COR-L47 (cell line): ENCODE measurements at places on chromosomes 7 and 10.

DNA sequence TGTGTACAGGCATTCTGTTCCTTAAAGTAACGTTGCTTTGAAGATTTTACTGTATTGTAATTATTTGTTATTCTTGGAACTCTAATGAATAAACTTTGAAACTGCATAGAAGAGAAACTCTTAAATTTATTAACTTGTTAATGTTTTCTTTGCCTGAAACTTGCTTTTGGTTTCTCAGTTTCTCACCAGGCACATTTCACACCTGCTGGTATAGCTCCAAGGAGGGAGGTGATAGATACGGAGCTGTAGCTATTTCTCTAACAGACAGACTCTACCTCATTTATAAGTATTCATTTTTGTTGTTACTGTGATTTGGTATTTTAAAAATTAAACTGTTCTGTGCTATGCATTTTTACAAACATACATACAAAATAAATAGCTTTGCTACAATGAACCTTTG, 32.7 kb downstream of the R3HCC1L start:
- DNase-seq, result no peak

DNA sequence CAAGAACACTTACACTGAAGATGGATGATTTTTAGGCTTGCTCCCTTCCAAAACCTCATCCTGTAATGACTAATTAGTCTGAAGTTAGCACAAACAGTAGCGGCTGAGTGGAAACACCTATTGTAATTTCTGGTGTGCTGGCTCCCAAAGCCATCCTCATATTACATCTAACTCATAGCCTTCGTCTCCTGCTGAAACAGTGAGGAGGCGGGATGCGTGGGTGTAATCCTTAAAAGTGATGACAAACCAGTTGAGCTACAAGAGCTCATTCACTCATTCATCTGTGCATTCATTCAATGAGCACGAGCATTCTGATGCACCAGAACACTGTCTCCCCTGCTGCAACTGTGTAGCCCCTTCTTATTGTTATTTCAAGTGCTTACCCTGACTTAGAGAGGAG, 235.3 kb downstream of the CALN1 start:
- DNase-seq, result no peak

DNA sequence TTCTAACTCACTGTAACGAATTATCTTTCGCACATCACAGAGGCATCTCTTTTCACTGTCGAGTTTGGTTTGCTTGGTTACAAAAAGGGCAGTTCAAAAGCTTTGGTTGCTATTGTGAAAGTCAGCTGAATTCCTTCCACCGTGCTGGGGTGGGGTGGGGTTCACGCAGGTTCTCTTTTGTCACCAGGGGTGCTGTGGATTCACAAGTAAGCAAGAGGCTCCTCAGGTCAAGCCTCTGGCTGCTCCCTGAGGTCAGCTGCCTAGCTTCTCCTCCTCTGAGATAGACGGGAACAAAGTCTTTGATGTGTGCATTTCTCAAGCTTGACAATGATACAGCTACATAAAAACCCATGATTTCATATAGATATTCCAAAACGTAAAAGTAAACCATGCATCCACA, 47.7 kb downstream of the EGFR start:
- DNase-seq, result no peak

DNA sequence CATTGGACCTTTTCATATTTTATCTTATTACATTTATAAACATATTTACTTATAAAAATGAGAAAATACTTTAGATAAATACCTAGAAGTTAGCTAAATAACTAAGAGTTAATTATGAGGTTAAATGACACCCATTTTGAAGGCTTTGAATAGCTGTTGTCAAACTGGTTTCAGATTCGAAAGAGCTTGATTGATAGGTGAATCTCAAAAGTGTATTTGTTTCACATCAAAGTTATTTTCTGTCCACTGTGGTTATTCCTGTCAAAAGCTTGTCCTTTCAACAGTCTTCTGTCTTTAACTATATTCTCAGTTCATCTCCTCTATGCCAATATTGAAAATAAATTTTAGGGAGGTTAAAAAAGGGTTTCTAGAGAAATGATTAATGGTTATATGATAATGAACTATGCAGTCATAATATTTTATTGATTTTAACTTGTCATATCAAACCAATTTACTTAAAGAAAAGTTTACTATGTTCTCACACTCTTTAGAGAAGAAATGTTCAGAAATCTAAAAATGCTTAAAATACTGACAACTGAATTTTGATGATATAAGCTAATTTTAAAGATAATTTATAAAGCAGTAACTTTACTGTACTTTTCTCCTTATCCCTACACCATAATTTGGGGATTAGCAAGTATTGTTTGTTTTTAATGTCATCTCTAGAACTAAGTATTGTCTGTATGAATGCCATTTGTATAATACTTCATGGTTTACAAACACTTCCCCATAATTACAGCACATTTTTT, 72.0 kb upstream of the FOXP2 start:
- no peak for DNase-seq

- no peak for DNase-seq
Observed at GRCh38 chr10:70594161-70594560, 8.4 kb downstream of the PRF1 start.

- no peak for DNase-seq
Observed at GRCh38 chr10:125114761-125115391, 45.5 kb downstream of the CTBP2 start.

GRCh38 chr7:140127360-140128127, 49.2 kb downstream of the KDM7A start:
- DNase-seq, result no peak

DNA sequence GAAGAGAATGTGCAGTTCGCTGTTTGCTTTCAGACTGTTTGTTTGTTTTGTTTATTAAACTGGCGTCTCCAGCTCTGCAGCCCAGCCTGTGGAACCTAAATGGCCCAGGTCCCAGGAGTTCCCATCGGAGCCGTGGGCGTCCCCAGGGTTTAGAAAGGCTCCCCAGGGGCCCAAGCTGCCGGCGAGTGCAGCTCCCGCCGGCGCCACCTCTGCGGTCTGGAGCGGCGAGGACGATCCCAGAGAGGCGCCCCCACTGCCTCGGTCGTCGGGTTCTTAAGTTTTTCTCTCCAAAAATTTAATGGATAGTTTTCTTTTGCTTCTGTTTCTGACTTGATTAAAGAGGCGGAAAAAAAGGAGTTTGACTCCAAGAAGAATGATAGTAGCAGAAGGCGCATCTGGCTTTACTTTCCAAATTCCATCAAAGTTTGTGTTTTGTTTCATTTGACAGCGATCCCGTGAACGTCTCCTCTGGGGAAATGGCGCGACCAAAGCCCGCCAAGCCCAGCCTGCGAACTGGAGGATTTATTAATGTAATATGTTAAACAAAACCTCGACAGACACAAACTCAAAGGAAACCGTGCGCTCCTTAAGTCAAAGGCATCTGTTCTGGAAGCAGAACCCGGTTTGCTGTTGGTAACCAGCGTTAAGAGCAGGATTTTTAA, 718 bp upstream of the FZD1 start:
- peak; percentile 45 for DNase-seq

DNA sequence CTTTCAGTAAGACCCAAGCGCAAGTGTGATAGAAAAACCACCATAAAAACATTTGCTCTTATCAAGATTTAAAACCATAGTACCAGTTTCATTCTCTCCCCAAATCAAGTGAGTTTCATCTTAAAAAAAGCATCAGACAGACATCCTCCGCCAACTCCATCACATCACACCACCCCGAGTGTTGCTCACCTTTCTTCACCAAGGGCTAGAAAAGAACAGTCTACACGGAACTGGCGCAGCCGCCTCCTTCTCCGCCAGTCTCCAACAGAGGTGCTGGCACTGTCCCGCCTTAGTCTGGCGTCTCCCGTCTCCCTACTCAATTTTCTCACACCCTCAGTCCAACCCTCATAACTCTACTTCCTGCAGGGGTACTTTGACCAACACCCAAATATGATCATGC, 46.9 kb upstream of the WIPI2 start:
- no peak for DNase-seq

DNA sequence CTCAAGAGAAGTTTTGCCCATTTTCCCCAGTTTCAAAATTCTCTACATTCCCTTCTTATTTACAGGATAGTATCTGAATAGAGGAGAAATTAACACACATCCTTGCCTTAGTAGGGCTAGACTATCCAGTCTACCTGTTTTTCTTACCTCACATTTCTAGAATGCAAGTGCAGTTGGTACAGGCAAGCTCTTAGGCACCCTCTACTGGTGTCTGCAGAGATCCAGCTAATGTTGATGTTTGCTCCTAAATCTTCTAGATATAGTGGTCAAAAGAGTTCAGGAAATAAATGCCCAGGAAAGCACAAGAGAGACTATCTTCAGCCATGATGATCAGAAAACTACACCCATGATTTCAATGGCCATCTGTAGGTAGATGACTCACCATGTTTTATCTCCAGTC, 205.3 kb downstream of the HTR7 start:
- DNase-seq, result no peak

GRCh38 chr7:140977741-140978140, 37.0 kb downstream of the MRPS33 start:
- DNase-seq, result no peak

DNA sequence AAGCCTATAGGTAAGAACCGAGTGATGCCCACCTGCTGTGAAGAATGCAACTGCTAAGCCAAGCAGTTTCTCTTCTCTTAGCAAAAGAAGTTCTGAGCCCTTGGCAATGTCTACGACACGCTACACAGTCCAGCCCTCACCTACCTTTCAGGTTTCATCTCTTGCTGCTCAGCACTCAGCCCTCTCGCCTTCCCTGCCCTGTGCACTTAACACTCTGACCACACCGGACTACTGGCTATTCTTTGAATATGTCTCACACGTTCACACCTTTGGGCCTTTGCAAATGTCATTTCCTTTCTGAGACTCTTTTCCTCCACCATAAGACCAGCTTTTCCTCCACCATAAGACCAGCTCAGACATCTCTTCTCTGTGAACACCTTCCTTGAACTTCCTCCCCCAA, 67.0 kb upstream of the ITGB1 start:
- no peak for DNase-seq

GRCh38 chr7:157844611-157845010, 507.8 kb downstream of the DNAJB6 start:
- no peak for DNase-seq

GRCh38 chr10:95309958-95310357, 19.2 kb upstream of the PDLIM1 start:
- no peak for DNase-seq

DNA sequence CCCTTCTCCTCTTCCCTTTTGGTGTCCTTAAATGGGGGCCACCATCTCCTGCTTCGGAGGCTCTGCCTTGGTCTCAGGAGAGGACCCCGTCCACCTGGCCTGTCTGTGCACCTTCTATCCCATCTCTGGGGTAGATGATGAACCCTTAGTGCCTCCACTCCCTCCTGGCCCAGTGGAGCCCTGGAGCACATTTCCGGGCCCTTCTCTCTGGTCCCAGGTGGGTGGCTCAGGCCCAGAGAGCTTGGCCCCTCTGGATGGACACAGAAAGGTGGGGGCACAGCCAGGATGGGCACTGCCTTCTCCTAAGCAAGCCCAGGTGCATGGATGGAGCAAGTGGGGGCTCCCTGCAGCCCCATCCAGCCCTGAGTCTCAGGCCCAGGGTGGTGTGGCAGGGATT, 121.4 kb upstream of the RET start:
- no peak for DNase-seq

DNA sequence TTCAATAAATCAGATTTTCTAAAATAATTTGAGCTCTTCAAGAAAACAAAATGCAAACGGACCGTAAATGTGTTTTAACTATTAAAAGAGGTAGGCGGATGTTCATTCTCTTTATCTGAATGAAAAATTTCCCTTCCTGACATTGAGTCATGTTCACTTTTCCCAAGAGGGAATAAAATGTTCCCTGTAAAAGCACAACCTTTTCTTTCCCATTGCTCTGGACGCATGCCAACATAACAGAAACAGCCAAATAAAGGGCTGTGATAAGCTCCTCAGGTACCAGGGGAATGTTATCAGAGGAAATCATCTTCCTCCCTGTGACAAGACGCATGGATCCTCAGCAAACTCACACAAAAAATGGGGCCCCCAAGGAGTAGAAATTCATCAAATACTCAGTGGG, 251.8 kb downstream of the MTERF1 start:
- DNase-seq, result no peak
